Activated T-helper 17 cell treated with anti-CD3 and anti-CD28 coated beads, Interleukin-2, amount 50 U/mL, for 72 hours (primary cell): ENCODE measurements at places on chromosomes 3 and 15. TPM values are rescaled to one million over a fixed set of nuclear protein-coding genes. Genes with fewer than 3 reads are reported as not detected.

Gene ANP32A
- total RNA-seq, result 221 TPM

Gene IL5RA
- total RNA-seq, result not detected

DNA sequence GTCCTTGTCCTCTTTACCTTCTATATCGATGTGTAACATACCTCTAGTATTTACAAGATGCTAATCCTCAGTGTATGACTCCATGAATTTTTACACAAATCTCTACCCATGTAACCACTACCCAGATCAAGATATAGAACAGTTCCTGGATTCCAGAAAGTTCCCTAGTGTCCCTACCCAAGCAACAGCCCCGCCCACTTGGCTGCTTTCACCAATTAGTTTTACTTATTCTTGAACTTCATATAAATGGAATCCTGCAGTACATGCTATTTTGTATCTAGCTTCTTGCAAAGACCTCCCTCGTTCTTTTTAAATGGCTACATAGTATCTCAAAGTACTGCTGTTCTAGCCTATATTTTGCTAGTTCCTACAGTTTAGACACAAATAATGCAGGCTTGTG, 33.0 kb downstream of the CD276 start:
- no peak for ATAC-seq

Gene CORO2B
- total RNA-seq, result 0.26 TPM

Gene ISLR2
- not detected for total RNA-seq

DNA sequence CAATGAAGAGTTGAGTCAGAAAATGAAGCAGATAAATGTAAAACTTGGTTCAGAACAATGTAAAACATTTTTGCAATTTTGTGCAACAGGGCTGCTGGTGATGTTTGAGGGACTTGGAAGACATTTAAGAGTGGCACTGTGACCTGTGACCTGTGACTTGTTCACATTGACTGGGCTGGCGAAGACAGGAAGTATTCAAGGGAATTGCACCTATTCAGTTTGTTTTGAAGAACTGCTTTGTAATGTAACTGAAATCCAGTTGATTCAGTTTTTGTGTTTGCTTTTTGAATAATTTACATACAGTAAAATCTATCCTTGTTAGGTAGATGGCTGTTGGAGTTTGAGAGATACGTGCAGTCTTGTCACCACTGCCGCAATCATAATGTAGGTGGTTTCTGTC, 35.4 kb downstream of the MCTP2 start:
- no peak for ATAC-seq

DNA sequence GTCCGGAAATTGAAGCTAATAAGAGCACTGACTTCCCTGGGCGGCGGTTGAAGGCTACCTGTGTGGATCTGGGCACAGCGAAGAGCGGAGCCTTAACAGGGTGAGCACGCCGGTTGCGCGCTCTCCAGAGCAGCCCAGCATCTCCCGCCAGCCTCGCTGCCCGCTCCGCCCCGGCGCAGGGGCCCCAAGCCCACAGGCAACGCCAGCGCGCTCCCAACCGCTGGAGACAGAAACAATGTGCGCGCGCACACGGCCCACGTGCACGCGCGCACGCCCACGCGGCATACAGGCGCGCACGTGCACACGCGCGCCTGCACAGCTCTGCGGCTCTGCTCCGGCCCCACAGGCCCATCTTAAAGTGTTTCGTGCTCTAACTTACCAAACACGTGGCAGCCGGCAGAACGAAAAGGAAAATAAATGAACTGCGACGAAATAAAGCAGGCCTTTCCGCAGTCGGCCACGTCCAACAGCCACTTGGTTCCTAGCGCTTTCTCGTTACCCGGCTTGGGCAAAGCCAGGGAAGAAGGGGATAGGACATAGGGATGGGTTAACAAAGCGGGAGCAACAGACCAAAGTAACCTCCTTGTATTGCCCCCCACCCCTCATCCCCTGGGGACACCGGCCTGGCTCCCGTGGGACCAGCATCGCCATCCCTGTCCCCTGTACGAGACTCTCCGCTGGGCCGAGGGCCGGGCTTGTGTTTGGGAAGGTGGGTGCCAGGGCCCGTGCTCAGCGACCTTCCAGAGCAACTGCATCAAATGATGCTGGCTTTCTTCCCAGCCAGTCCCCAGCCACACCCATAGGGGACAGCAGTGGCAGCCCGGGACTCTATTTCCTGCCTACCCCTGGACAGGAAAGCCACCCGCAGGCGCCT, 203.7 kb downstream of the ABHD5 start:
- ATAC-seq, result peak; percentile 75

GRCh38 chr3:71219744-71220638, 363.5 kb downstream of the FOXP1 start:
- ATAC-seq, result peak; percentile 99

Gene CHST13
- not detected for total RNA-seq

GRCh38 chr3:172524611-172525010, 1.4 kb upstream of the TNFSF10 start:
- no peak for ATAC-seq

DNA sequence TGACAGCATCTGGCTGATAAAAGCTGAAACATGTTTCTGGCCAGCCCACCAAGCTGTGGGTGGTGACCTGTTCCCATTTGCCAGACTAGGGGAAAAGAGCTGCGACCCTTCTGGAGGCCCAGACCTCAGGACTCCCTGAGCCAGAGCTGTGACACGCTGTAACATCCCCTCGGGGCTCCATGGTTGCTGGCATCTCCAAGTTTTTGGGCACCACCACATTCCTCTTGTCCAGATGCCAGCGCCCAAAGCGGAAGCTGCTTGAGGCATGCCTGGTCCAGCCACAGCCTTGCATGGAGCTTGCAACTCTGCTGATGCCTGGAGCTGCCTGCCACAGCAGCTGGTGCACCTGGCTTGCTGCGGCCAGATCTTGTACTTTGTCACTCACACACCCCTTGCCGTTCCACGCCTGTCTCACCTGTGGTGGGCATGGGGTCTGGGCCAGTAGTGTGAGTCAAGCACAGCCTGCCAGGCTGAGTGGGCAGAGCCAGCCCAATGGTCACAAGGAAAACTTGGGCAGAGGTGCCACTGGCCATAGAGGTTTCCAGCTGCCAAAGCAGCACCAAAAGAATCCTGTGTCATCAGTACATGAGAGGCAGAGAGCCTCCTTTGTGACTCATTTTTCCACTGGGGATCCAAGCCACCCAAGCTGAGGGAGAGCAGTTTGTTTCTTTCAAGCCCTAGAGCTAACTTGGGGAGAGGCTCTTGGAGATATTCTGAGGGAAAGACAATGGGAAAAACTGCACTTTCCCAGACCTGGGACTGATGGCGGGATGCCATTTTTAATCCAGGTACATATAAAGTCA, 45.7 kb upstream of the PTX3 start:
- ATAC-seq, result no peak

DNA sequence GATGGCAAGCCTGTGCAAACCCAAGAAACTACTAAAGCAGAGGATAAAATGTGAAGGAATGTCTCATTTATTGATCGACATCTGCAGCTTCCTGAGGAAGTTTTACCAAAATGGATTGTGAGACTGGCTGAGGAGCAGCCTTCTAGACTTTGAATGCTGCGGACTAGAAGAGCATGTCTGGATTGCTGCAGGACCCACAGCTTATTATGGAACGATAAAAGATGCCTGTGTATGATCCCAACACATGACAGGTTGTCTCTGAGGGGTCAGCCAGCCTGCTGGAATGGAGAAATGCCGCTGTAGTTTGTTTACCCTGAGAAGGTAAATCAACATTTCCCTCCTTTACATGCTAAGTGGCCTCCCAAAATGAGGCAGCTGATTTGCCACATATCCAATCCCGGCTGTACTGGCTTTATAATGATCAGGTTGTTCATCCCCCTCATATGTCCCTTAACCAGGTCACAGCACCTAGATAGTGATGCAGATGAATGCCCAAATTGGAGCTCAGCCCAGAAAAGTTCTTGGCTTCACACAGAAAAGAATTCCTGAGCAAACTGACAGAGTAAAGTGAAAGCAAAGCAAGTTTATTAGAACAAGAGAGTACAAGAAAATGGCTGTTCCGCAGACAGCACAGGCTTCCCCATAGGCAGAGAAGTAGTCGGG, 63.9 kb downstream of the IL12A start:
- ATAC-seq, result no peak

Gene SLC22A13
- total RNA-seq, result 0.99 TPM

Gene CSPG5
- 0.91 TPM for total RNA-seq

Gene CLDN11
- total RNA-seq, result not detected

- no peak for ATAC-seq
Measured at GRCh38 chr15:52695154-52695553, 16.0 kb upstream of the ATOSA start.

DNA sequence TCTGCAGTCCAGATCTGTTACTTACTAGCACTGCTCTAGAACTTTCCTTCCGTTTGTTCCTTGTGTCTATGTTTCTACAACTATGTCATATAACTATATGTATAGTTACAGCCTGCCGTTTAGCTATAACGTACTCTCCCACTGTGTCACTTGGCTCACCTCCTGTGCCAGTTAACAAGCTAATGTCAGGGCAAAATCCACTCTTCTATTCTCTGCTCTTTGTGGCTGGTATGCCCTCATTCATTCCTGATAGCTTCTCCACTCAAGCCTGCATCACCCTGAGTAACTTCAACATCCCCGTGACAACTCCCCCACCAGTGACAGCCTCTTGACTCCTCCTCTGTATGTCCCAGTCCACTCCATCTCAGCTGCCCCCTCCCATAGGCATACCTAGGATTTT, 229.2 kb downstream of the TJP1 start:
- no peak for ATAC-seq

Gene PLA1A
- total RNA-seq, result 0.34 TPM

Gene MORC1
- total RNA-seq, result not detected

Gene ZDHHC3
- total RNA-seq, result 20.5 TPM

DNA sequence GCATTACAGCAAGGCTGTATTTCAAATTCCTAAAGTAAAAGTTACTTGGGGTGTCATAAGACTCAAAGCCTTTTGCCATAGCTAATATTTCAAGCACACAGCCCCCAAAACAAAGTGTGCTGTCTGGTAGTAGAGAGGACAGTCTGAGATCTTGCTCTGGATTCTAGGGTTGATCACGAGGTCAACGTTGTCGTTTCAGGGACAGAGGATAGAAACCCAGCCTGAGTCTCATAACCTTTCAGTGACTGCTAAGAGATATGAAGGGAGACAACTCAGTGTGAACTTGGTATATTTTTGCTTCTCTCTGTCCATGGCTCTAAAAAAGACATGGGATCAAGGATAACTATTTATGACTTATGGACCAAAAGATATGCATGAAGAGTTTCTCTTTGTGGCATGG, 25.6 kb upstream of the MINDY4B start:
- ATAC-seq, result no peak

Gene RNU5B-1
- total RNA-seq, result not detected

Gene SKOR1
- total RNA-seq, result 0.13 TPM

- ATAC-seq, result no peak
Measured at GRCh38 chr15:95559875-95560394, 770.6 kb upstream of the NR2F2 start.

DNA sequence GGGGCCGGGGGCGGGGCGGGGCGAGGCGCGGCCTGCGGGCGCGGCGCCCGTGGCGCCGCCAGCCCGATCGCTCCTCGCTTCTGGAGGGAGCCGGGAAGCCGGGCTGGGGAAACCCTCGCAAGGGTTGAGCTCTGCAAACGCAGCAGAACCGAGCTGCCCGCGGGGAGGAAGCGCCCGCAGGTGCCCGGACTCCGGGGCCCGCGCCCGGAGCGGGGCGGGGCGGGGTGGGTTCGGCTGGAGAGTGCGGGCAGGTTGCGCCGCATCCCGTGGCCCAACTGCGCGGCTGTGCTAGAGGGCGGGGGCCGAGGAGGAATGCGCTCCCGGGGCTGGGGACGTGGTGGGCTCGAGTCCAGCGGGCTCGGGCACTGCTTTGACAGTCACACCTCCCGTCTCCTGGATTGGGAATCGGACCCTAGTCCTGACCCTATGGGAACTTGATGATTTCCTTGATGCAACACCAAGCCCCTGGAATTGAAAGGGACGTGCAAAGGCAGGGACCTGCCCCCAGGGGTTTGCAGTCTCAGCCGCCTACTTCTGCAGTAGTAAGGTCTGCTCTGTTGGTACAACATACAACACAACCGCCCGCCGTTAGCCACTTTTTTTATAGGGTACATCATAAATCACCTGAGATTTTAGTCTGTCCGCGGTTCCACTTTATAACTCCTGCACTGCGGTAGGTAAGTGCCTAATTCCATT, 34.3 kb downstream of the ZBTB38 start:
- ATAC-seq, result peak; percentile 73

DNA sequence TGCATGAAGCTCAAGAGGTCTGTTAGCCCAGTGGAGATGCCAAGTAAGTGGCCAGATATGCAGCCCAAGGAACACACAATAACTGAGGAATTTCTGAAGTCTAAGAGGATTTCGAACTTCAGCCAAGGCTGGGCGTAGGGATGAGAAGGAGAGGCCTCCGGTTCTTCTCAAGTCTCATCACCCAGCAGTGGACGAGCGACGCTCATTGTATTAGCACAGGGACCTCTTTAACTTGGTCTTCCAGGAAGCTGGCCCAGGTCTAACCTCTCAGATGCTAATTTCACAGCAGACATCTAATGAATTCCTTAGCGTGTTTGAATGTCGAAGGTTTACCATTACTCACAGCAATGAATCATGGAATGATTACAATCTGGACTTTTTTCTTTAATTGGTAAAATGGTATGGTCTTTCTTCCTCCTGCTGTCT, 85.0 kb downstream of the HES1 start:
- ATAC-seq, result no peak
